ENCODE measurements at places on chromosomes 7 and 10.

- DNase-seq, result no peak
Observed at GRCh38 chr10:113609704-113610108, 54.1 kb downstream of the NRAP start.

DNA sequence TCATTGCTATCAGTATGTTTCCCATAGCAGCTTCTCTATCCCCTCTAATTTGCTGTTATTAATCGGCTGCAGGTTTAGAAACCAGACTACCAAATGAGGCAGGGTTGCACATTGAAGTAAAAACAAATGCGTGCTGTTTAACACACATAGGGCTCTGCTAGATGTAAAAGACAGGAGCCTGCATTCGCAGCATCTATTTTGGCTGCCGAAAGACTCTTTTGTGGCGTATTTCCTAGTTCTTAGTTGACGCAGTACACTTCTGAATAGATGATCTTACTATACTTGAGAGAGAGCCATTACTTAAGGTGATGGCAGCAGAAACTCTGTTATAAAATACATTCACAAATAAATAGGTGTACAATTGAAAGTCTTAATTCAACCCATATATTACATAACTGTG lies 21.4 kb downstream of the SGCE start:
- no peak for DNase-seq

DNA sequence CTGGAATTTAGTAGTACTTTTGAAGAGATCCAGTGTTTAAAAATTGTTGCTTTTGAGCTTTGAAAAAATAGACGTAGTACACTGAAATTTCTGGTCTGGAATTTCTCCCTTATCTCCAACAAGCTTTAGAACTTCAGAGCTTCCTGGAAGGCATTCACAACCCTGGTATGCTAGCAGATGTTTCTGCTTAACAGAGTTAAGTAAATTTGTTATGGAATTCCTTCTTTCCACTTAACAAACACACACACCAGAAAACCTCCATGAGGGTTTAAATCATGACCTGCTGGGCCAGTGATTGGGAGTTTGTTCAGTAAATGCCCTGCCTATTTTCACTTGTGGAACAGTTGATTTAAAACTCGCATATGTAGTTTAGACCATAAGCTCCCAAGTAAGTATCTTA lies 13.7 kb downstream of the ASB15 start:
- no peak for DNase-seq

DNA sequence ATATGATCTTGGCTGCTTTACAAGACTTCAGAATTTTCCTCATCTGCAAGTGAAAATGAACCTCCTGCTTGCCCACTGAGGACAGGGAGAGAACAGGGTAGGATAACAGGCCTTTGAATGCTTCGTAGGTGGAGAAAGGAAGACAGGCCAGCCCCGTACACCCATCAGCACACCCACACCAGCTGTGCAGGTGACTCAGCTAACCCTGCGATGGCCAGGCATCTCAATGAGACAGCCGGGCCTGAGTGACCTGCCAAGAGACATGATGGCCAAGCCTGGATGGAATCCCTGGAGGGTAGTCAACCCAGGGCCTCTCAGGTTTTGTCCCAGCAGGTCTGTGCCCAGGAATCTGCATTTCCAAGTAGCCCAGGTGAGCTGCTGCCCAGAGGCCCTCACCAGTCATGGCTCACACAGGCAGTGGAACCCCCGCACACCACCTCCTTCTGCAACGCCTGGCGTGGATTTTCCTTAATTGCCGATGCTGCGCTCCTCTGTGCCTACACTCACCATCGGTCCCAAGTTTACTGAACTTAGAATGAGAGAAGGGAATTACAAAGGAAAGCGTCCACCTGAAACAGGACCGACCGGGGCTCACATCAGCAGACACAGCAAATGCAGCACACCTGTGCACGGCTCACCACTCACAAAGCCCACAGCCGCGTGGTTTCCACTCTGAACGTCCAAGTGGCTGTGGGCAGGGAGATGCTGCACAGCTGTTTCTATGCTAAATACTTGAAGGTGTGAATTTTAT lies 163.7 kb downstream of the DIP2C start:
- no peak for DNase-seq
